ENCODE measurements at places on chromosomes 11 and 22. TPM values are rescaled to one million over a fixed set of nuclear protein-coding genes. Genes with fewer than 3 reads are reported as not detected.

- peak; percentile 25 for DNase-seq
Measured at GRCh38 chr11:17273668-17274282, 2.8 kb upstream of the NUCB2 start.

GRCh38 chr11:126288237-126288636 lies 5.3 kb downstream of the TIRAP start:
- DNase-seq: no peak

GRCh38 chr11:709109-709997 lies 3.3 kb downstream of the EPS8L2 start:
- no peak for DNase-seq

- DNase-seq: peak; percentile 29
Measured at GRCh38 chr11:93031386-93031785, 61.9 kb downstream of the MTNR1B start.

DNA sequence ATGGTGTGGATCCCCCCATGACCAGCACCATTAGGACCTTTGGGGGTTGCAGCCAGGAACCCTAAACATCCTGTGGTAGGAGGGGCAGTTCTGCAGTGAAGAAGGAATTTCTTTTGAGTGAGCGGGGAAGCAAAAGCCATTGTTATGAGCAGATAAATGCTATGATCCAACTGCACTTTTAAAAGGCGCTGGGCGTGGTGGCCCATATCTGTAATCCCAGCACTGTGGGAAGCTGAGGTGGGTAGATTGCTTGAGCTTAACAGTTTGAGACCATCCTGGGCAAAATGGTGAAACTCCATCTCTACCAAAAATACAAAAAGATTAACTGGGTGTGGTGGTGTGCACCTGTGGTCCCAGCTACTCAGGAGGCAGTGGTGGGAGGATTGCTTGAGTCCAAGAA lies 5.9 kb upstream of the TOMM22 start:
- no peak for DNase-seq

DNA sequence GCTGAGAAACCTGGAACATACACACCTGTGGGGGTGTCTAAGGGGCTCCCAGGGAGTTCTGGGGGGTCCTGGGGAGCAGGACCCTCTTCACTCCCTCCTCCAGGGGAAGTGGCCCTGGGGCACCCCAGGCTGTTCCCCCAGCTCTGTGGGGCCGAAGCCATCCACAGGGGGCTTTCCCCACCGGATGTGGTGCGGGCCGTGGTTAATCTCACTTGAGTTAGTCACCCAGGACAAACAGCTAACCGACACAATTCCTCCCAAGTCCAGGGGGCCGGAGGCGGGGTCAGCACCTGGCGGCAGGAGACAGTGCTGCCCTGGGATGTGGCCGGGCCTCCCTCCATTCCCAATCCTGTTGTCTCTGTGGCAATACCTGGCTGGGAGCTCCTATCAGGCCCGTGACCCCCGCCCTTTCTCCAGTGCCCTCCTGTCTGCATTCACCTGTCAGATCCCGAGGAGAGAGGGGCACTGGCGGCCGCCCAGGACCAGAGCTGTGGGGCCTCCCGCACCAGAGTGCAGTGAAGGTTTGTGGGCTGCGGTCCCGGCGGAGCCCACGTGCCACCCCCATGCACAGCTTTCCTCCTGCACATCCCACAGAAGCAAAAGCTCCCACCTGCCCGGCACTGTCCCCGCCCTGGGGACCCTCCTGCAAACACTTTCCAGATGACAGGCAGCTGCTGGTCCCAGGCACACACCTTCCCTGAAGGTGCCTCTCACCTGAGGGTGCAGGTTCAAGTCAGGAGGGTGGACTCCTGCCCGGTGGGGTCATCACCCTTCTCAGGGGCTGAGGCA lies 5.2 kb upstream of the MUC5AC start:
- DNase-seq: peak; percentile 50

- peak; percentile 39 for DNase-seq
Measured at GRCh38 chr22:25777870-25778269, 35.9 kb downstream of the MYO18B start.

DNA sequence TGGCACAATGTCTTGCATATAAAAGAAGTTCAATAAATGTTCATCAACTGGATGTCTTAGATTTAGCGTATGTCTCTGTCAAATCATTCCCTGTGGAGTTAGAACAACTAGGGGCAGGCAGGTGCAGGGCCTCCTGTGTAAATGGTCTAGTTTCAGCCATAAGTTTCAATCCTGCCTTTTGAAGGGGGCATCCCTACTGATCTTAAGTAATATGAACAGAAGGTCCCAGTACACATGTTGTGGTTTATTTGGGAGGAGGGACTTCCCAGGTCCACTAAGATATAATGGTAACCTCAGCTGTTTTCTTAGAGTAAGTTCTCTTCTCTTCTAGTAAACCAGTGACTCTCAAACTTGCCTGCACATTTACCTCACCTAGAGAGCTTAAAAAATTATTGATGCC lies 19.8 kb downstream of the TTC12 start:
- no peak for DNase-seq

DNA sequence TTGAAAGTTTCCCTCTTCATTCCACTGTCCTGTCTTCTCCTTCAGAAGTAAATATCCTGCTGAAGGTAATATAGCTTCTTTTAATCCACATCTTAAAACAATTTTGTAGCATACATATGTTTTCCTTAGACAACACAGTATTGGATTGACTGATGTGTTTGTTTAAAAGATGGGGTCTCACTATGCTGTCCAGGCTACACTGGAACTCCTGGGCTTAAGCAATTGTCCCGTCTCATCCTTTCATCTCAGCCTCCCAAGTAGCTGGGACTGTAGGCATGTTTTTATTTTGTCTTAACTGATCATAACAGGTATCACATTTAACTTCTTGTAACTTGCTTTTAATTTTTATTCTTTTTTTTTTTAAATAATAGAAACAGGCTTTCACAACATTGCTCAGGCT lies 55.9 kb downstream of the MRTFA start:
- DNase-seq: no peak

DNA sequence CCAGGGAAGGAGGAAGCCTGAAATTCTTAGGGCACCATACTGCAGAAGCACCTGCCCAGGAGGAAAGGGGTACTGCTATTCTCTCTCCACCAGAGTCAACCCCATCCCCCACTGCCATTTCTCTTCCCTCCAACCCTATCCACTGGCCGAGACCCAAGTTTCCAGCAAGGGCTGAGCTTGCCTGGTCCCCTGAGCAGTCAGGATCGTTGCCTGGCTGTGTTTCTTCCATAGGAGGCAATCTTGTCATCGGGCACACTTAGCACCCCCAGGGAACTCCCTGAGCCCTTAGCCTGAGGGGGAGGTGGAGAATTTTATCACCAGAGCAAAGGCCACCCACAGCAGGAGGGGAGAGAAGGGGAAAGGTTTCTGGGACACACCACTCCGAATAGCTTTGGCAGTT lies 115.8 kb upstream of the NECTIN1 start:
- no peak for DNase-seq

GRCh38 chr11:29343465-29344333 lies 673.1 kb downstream of the KCNA4 start:
- DNase-seq: peak; percentile 71

DNA sequence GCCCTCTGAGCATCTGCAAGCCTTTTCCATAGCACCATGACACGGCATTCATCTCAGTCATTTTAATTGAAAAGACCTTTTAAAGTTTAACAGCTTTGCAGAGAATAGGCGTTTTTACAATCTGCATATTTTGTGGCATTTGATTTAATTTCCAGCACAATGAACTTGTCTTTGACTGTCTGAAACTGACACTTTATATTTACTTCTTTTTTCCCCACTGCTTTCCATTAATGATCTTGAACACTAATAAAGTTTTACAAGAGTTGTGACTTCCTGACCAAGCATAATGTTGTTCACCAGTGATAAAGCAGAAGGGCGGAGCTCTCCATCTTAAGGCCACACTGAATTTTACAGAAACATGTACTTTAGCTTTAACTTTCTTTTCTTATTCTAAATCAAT lies 548.7 kb downstream of the FAM181B start:
- DNase-seq: no peak

DNA sequence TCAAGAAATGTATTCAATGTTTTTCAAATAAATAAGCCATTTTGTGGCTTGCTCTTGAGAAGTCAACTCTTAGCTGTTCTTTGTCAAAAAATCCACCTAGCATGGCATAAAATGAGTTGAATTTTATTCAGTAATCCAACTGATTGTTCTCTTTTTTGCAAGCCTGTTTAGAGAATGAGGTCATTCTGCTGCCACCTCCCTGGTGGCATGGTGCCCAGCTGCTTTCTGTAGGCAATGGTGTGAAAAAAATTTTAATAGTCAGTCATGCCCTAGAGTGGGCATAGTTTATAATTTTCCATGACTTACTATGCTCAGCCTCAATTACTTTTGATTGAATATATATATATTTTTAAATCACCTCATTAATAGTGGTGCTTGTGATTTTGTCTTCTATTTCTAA lies 177.2 kb downstream of the INSC start:
- DNase-seq: no peak

DNA sequence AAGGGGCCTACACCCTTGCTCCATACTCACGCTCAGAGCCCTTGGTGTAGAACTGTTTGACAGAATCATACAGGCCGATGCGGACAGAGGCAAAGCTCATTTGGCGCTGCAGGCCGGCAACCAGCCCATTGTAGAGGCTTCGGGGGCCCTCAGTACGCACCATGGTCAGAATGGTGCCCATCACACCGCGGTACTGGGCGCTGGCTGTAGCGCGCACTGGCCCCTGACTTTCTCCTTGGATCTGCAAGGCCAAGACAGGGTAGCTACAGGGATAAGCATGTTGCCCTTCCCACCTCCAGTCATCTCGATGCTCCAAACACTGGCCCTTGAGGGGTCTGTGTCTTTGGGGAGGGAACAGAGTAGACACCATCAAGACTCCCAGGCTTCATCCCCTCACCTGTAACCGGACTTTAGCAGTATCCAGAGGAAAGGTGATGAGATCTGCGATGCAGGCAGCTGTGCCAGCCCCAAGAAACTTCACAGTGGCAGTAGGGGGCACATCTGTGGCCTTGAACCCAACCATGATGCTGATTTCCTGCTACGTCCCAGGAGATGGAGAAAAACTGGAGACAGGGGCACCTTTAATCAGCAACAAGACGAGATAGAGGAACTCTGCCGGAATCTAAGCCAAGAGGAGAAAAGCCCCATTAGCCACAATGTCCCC lies 4.7 kb downstream of the UCP2 start:
- no peak for DNase-seq

DNA sequence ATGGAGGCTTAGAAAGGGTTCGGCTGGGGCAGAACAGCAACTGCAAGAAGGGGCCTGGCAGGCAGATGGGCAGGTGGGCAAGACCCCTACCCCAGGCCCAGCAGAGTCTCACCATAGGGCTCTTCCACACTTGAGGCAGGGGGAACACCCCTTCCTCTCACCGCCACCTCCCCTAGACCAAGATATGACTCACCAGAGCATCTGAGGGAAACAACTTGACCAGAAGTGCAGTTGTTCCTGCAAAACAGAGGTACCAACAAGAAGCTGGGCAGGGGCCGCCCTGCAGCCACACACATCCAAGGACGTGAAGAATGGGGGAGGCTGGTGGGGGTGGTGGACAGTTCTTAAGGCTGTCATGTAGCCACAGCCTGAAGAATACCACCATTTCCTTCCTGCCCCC lies 10.9 kb downstream of the TMPRSS5 start:
- no peak for DNase-seq

GRCh38 chr11:119206511-119207414 lies 624 bp downstream of the CBL start:
- DNase-seq: no peak

- DNase-seq: no peak
Measured at GRCh38 chr11:86589856-86590589, 82.4 kb downstream of the ME3 start.

- no peak for DNase-seq
Measured at GRCh38 chr22:45785458-45785857, 113.8 kb downstream of the ATXN10 start.

- no peak for DNase-seq
Measured at GRCh38 chr11:103596315-103596714, 440.1 kb upstream of the DDI1 start.

- no peak for DNase-seq
Measured at GRCh38 chr11:117315285-117316196, 515 bp downstream of the BACE1 start.

- peak; percentile 67 for DNase-seq
Measured at GRCh38 chr11:78050964-78051831, 12.5 kb upstream of the THRSP start.

- DNase-seq: no peak
Measured at GRCh38 chr11:12100841-12101242, 9.5 kb upstream of the MICAL2 start.

GRCh38 chr11:68897441-68897840 lies 6.2 kb downstream of the MRPL21 start:
- no peak for DNase-seq

DNA sequence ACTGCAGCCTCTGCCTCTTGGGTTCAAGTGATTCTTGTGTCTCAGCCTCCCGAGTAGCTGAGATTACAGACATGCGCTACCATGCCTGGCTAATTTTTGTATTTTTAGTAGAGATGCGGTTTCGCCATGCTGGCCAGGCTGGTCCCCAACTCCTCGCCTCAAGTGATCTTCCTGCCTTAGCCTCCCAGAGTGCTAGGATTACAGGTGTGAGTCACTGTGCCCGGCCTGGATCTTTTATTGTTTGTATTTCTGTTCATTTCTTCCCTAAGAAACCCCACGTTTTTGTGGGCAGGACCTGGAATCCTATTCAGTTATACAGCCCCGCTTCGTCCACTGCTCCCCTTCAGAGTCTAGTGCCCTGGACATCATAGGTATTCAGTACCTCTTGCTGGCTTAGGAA lies 28.7 kb downstream of the ZBTB16 start:
- no peak for DNase-seq

AGBL2 gene
- total RNA-seq: 0.12 TPM

CHRM1 gene
- total RNA-seq: not detected

SLC22A24 gene
- not detected for total RNA-seq

DAGLA gene
- total RNA-seq: 0.83 TPM

CEP126 gene
- 1.2 TPM for total RNA-seq

SCGB1D2 gene
- total RNA-seq: not detected

GGTLC3 gene
- total RNA-seq: not detected

KRTAP5-7 gene
- not detected for total RNA-seq

BEST1 gene
- total RNA-seq: 0.62 TPM
